Posterior vena cava (tissue), 2 donors: ENCODE measurements at places on chromosomes 12 and 14. TPM values are rescaled to one million over a fixed set of nuclear protein-coding genes. Genes with fewer than 3 reads are reported as not detected.

- DNase-seq: no peak
These were observed 89.4 kb downstream of the TMEM30B start for GRCh38 chr14:61191733-61192132.

DNA sequence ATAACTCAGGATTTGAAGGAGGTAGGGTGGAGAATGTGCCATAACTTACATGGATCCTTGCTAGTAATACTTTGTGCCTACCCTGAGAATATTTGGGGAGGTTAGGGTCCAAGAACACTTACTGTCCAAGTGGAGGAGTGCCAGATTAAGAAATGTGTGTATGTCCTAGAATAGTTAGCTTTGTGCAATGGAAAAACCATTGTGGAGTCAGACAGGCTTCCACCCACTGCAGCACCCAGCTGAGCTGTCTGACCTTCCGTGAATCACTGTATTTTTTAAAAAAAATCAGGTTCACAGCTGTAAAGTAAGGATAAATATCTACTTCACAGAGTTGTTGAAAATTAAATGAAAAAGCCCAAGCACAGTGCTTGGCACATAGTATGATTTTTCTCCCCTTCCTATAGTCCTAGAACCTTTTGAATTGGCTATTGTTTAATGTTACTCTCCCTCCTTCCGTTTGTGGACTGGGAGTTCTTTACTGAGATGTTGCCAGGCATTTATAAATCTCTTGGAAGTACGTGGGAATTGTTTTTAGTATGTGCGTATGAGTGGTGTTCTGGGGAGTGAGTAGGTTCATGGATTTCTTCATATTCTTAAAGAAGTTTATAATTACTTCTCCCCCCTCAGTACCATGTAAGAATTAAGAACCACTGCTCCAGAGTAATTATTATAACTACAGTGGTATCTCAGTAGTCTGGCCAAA lies 9.2 kb downstream of the RAB21 start:
- DNase-seq: no peak

- DNase-seq: no peak
These were observed 346.9 kb upstream of the SFSWAP start for GRCh38 chr12:131363841-131364495.

DNA sequence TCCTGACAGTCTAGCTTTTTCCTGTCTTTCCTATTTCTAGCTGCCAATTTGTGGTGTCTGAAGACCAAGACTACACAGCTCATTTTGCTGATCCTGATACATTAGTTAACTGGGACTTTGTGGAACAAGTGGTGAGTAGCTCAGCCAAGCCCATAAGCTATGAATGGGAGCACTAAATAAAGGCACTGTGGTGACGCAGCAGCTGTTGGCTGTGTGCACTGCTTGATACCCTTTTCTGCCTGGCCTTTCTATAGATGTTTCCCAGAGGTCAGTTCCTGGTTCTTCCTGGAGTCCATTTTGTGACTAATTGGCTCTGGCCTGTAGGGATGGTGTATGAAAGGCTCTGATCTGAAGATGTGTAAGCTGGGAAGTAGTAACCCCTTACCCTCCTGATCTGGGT lies 20.5 kb downstream of the RNF10 start:
- DNase-seq: no peak

DNA sequence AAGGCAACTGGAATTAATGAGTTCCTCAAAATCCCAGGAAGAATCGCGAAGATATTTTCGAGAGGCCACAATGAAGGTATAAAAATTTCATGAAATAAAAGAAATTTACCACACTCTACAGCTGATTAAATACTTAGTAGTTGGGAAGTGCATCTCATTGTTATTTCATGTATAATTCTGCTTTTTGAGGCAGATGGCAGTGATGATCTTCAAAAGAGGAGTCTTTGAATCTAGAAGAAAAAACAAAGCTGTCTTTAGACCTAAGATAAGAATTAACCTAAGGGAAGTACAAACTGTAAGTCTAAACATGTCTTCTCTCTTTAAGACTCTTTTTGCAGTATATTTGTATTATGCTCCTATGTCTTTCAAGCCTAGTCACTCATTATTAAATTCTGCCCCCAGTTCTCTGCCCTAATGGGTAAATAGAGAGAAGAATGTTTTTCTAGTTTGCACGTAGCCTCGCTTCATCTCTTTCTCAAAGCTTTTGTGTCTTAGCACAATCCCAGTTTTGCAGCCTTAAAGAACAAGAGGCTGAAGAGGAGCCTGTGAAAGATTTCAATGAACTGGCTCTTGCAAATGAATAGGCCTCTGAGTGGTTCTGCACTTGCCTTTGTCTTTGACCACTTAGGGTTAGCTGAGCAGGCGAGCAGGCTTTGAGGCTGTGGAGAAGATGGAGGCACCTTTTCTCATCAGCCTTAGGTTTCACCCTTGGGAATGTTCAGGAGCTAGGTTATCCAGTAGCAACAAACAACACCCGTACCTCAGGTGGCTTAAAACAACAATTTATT lies 32.7 kb downstream of the CFAP54 start:
- DNase-seq: no peak

DNA sequence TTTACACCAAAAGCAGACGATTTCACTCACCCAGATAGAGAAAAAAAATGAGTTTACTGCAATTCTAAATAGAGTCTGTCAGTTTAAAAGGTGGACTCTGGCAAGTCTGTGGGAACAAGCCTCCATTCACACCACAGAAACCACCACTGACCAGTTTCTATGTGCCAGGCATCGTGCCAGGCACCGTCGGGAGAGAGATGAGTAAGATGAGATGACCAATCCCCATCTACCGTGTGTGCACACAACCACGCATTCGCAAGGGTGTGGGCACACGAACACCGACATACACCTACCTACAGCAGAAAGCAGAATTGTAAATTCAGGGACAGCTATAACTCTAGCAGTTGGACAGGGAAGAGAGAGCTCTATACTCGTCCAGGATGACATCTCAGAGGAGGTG lies 58.3 kb downstream of the PRIMA1 start:
- no peak for DNase-seq

GRCh38 chr14:95465358-95465757 lies 51.1 kb downstream of the SYNE3 start:
- no peak for DNase-seq

GRCh38 chr14:36649872-36650650 lies 11.6 kb upstream of the PAX9 start:
- DNase-seq: no peak

- DNase-seq: no peak
These were observed 392.5 kb downstream of the ADAMTS20 start for GRCh38 chr12:43159506-43159905.

DNA sequence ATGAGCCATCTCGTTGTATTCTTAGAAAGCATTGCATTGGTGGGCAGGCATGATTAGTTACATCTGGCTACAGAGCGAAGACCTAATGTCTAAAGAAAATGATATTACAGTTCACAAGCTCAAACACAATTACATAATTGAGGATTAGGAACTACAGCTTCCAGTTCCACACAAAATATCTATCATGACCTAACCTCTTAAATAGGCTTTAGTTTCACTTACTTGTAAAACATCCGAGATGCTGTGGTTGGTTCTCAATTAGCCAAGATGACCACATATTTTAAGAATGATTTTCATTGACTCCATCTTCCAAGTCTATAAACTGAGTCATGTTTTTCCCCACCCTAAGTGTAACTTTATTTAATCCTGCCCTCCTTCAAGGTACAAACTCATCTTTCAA lies 69.5 kb downstream of the LRIG3 start:
- no peak for DNase-seq

- DNase-seq: no peak
These were observed 90.7 kb downstream of the METTL25 start for GRCh38 chr12:82448911-82449578.

- no peak for DNase-seq
These were observed 293.9 kb downstream of the ITPR2 start for GRCh38 chr12:26539131-26539530.

Gene KRT75
- total RNA-seq: not detected

Gene TSPAN19
- not detected for total RNA-seq

Gene MANSC4
- total RNA-seq: not detected

Gene AP1G2
- 31.5 TPM for total RNA-seq

Gene HOXC9
- total RNA-seq: 12.0 TPM

Gene LIN52
- total RNA-seq: 6.6 TPM

Gene PTPRR
- not detected for total RNA-seq

Gene SIX6
- total RNA-seq: not detected

Gene ARMH4
- total RNA-seq: 9.2 TPM

Gene HSPA2
- 49.0 TPM for total RNA-seq

Gene ZNF268
- total RNA-seq: 20.4 TPM

Gene DHRS2
- total RNA-seq: not detected

Gene DIP2B
- 13.7 TPM for total RNA-seq
